ENCODE measurements at places on chromosomes 1 and 21.

GRCh38 chr21:17796503-17796902, 22.7 kb downstream of the C21orf91 start:
- DNase-seq: no peak

DNA sequence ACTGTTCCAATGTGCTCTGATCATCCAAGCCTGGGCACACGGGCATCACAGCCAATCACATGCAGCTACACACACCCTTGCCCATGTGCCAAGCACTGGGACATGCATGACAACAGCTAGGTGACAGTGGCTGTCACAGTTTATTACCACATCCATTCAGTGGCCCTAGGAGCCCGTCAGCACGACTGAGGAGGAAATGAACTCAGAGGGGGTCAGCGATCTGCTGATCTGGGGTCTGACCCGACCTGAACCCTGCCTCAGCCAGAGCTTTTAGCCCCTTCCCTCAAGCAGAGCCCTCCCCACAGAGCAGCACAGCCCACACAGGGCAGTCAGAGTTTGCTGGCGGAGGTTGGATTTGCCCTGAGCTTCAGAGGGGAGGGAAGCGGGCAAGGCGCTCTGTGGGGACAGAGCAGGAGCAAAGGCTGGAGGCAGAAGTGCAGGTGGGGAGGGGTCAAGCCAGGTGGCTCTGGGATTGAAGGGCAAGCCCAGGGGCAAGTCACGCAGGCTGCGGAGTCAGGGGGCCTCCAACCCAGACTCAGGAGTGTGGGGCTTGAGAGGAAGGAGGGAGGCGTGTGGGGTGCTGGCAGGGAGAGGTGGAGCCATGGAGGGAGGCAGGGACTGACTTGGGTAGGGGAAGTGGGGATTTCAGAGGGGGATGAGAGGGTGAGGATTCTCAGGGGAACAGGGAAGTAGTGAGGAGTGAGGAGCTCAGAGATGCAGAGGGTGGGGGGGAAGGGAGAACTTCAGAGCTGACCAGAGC, 10.4 kb downstream of the SH3BGRL3 start:
- no peak for DNase-seq

DNA sequence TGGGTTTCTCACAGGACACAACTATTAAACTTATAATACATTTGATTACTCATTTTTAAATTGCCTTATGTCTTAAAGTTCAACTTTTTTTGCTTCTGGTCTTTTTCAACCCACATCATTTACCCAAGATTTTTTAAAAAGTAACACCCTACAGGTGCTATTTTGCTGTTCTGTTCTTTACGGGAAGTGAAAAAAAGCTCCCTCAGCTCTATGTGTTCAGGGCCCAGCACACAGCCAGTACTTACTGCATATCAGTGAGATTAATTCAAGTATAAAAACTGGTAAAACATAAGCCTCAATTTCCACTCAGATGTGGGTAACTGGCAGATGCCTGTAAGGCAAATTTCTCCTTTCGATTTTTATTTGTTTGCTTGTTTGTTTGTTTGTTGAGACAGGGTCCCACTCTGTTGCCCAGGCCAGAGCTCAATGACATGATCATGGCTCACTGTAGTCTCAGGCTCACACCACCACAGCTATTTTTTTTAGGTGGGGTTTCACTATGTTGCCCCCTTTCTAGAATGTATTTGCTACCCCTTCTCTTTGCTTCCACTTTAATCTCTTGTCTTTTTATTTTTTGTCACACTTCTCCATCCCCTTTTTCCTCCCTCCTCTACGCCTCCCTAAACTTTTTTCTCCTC, 20.3 kb downstream of the RNASEL start:
- no peak for DNase-seq

DNA sequence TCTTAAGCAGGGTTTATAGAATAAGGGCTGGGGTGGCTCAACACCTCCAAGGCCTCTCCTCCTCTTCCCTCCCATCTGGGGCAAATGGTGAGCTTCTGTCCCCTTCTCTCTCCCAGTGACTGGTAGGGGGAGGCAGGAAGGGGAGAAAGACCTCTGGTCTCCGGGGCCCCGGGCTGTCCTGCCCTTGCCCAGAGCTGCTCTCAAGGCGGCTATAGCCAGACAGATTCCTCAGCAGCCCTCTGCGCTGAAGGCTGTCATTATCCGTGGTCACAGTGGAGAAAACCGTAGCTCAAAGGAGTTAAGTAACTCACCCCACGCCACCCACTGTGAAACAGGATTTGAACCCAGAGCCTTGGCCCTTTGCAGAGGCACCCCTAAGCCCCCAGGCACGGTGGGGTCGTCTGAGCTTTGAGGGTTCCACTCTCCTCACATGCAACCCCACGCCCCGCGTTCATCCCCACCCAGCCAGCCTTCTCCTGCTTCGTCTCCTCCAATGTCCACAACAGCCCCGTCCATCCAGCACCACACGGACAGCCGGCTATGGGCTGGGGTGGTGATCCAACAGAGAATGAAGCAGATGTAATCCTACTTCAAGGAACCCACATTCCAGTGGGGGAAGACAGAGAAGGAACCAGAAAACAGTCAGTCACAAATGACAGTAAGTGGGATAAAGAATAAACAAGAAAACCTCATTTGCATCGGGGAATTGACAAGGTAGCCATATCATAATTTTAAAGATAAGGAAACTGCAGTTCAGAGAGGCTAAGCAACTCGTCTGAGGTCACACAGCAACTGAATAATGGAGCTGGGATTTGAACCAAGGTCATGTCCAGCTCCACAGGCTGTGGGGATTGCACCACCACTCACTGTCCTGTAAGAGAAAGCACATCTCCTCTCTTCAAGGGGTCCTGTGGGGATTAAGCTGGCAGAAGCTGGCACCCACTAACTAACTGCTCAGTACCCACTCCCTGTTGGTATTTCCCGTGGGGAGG, 31.8 kb downstream of the DHRS3 start:
- no peak for DNase-seq

GRCh38 chr1:220921498-220921897, 42.3 kb downstream of the HLX start:
- DNase-seq: no peak

DNA sequence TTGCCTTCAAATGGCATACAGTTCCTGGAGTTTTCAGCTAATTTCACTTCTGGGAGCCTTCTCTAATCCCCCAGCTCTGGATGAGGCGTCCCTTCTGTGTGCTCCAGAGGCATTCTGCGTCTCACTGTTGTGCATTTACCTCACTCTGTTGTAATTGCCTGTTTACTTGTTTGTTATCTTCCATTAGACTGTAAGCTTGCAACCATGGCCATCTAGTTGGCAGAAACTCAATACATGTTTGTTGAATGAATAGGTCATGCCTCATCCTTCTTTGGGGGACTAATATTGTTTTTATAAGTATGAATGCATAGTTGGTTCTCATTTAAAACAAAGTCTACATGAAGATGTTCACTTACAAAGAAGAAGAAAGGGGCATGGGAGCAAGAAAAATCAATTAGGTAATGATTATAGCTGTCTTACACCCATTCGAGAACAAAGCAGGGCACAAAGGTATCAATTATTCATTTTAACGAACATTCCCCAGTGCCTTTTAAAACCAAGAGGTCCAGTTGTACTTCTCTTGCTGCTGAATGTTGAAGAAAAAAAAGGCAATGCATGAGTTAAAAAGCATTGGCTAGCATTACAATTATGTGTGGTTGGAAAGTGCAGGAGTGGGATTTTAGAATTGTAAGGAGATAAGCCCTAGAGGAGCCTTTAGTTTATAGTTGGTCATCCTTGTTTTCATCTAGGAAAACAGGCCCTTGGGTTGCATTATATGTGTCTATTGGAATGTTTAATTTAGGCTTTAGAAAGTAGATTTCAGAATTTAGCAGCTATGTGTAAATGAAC, 6.0 kb downstream of the RGL1 start:
- DNase-seq: no peak

DNA sequence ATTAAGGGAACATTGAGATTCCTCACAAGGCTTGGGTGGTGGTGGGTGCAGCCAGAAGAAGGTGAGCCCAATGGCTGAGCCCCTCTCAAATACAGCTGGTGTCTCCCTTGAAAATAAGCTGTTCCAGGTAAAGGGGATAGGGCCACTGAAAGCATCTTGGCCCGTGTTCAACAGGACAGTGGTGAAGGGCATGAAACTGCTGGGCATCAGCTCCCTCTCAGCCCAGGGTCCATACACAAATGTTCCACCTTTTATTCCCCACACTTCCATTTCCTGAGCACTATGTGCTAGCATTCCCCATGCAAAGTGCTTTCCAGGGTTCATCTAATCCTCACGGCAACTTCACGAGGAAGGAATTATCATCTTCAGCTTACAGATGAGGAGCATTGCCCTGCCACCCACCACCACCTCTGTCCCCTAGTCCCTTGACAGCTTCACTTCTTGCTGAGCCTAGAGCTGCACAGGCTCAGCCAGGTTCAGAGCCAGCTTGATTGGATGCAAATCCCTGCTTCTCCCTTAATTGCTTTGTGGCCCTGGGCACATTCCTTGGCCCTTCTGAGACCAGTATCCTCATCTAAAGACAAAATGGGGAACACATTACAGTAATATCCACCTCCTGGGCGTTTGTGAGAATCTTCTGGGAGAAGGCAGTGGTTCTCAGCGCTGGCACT, 9.6 kb downstream of the TAGLN2 start:
- DNase-seq: no peak

Measured in HS-5 (cell line).